NCI-H1105 (cell line): ENCODE measurements at places on chromosomes 5 and 9.
A peak's percentile ranks its signal among the peaks of the same experiment; 100 is the strongest.

- DNase-seq: no peak
These were observed 13.1 kb downstream of the TMOD1 start for GRCh38 chr9:97514531-97514930.

- peak; percentile 74 for DNase-seq
These were observed at the start of gene MPDZ for GRCh38 chr9:13279284-13280141. Gene MPDZ, minus strand, starts transcription at chr9:13279692. Its CDS starts 29,377 bp downstream, at chr9:13250315.

GRCh38 chr5:140114341-140115185 lies 654 bp downstream of the PURA start:
- no peak for DNase-seq

DNA sequence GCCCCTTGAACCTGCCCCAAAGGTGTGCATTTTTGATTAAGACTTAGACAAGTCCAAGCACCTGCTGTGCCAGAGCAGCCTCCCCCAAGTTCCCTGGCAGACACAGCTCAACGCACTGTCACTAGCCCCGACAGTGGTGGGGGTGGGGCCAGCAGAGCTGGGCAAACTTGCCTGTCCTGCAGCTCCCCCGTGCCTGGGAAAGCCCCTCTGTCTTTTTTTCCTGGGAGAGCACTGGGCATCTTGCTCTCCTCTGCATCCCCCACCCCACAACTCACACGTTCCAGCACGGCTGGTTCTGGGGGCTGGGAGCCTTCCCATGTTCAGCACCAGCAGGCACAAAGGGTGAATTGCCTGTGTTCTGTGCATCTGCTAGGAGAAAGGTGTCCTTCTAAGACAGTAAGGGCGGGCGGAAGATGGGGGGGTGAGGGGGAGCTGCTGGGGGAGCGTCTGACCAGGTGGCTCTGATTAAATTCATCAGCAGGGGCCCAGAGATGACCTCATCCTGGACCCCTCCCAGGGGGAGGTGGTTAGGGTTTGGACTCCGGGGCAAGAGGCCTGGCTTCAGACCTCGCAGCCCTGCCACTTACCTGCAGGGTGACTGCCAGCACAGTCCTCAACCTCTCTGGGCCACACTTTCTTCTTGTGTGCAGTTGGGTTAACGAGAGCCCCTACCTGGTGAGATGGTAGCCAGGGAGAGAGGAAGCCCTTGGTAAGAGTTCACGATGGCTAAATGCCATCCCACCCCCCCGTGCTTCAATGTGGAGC lies 23.5 kb downstream of the HMCN2 start:
- DNase-seq: no peak

GRCh38 chr9:84438391-84438790 lies 97.8 kb upstream of the SLC28A3 start:
- no peak for DNase-seq

GRCh38 chr5:145385276-145385675 lies 449.9 kb downstream of the PRELID2 start:
- no peak for DNase-seq

DNA sequence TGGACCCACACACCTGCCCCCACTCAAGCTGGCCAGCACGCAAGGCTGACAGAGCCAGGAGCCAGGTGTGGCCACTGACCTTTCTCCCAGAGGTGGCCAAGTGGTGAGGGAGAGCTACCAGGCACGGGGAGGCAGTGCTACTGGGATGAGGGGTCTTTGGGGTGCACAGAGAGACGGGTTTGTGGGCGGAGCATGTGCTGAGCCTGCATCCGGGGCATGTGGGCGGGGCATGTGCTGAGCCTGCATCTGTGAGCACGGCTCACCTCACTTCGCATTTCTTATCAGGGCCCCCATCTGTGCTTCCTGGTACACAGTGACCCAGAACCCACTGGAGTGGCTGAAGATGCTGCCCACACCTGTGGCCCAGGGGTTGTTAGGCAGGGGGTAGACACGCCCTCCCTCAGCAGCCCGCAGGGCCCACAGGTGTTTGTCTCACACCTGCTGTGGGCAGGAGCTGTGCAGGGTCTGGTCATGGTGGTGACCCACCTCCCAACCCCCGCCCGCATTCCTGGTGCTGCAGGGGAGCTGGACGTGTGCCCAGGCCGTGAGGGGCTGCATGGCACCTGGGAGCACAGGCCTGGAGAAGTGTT lies 21.5 kb downstream of the CCDC187 start:
- DNase-seq: no peak

- DNase-seq: no peak
These were observed 1.1 kb downstream of the MVB12B start for GRCh38 chr9:126327714-126328185.

DNA sequence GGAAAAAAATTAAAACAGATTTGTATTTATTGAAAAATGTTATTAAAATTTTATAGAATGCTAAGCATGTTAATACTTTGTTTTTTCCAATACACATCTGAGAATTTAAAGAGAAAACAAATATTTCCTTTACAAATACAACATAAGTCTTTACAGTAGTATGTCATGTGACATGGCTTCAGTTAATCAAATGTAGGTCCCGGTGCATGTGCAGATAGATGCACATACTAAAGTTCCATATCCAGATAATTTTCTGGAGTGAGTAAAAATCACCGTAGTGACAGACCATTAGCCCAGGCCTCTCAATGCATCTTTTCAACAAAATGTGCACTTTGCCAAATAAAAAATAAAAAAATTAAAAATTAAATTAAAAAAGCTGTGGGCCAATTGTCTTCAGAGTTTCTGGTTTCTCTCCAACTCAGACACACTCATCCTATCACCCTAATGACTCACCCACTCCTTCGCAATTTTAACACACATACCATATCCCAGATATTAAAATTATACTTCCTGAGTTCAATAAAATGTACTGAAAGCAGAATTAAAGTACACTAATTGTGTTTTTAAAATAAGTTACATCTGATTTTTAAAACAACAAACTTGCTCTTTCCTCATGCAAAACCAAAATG lies 508.1 kb downstream of the NR2F1-AS1 start:
- DNase-seq: no peak

DNA sequence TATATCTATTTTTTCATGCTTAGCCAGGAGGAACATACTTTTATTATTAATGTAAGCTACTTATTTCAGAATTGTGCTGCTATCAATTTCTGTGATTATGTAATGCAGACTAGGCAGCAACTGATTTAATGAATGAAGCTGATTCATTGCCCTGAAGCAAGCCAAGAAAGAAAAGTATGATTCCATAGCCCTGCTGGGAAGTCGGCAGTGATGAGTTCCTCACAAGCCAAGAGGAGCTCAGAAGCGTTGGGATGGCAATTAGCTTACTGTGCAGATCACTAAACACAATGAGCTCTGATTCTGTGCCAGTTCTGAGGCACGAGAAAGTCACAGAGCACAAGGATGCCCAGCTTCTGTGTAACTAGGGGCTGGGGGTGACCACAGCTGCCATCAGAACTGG lies 254.3 kb upstream of the KLF9 start:
- DNase-seq: no peak

GRCh38 chr5:55022450-55022849 lies 1.6 kb upstream of the GZMK start:
- no peak for DNase-seq

DNA sequence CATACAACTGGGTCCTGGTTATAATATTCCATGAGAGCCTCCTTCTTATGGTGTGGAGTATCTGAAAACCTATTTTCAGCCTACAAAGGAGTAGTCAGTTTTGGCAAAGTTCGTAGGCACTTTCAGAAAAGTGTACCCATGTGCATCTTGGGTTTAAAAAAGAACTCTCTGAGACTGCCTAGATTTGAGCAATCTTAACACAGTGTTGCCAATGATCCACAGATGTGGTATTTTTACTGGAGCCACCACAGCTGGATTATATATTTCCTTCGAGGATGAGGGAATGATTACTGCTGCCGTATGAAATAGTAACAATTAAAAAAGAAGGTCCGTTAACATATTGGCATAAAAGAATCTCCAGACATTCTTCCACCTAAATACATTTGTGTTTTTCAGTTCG lies 1.1 kb downstream of the PALM2AKAP2 start:
- no peak for DNase-seq

- no peak for DNase-seq
These were observed 77.4 kb downstream of the CFAP77 start for GRCh38 chr9:132487351-132487791.

DNA sequence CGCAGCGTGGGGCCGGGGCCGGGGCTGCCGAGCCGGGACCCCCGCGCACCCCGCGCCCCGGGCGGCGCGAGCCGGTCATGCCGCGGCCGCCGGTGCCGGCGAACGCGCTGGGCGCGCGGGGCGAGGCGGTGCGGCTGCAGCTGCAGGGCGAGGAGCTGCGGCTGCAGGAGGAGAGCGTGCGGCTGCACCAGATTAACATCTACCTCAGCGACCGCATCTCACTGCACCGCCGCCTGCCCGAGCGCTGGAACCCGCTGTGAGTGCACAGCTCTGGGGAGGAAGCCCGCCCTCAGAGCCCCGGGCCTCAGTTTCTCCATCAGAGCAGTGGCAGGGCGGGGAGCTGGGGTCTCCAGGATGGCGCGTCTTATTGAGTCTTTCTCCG lies 335 bp downstream of the GALNT12 start:
- peak; percentile 40 for DNase-seq

DNA sequence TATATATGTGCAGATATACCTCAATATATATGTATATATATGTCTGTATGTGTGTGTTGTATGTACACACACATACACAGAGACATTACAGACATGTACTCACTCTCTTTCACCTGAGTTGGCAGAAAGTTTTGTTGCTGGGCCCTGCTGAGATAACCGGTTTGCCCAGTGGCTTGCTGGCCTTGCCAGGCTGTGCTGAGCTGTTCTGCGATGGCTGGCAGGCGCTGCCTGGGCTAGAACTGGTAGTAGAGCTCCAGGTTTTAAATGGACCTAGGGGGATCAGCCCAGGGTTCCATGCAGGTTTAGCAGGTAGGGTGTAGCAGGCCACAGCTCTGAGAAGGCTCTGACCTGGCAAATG lies 394.3 kb downstream of the GADD45G start:
- DNase-seq: no peak

GRCh38 chr9:109022873-109023272 lies 9.6 kb upstream of the CTNNAL1 start:
- DNase-seq: no peak

DNA sequence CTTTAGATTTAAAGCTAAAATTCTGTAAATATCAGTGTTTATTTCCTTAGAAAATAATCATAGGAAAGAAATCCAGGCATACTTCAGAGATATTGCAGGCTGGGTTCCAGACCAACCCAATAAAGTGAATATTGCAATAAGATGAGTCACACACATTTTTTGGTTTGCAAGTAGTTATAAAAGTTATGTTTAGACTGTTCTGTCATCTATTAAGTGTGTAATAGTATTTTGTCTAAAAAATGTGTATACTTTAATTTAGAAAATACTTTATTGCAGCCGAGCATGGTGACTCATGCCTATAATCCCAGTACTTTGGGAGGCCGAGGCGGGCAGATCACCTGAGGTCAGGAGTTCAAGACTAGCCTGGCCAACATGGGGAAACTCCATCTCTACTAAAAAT lies 6.9 kb upstream of the RIC1 start:
- DNase-seq: no peak
